ENCODE measurements at places on chromosomes 7 and 10.

DNA sequence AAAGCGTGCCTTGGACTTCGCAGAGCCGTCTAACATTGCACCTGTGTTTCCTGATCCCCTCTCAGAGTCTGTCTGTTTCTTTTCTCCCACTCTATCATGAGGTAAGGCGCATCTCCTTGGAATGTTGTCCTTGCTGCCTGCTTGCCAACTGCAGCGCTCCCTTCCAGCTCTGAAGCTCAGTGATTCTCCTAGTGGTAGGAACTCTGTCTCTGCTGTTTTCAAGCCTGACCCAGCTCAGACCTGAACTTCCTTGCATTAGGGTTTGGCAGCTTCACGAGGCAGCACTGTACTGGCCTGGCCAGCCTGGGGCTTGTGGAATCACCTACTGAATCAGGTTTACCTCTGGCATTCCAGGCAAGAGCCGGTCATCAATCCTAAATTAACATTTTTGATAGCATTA, 123.9 kb downstream of the CREB5 start:
- no peak for DNase-seq

- DNase-seq, result no peak
These were observed 13.2 kb downstream of the TES start for GRCh38 chr7:116223588-116223987.

DNA sequence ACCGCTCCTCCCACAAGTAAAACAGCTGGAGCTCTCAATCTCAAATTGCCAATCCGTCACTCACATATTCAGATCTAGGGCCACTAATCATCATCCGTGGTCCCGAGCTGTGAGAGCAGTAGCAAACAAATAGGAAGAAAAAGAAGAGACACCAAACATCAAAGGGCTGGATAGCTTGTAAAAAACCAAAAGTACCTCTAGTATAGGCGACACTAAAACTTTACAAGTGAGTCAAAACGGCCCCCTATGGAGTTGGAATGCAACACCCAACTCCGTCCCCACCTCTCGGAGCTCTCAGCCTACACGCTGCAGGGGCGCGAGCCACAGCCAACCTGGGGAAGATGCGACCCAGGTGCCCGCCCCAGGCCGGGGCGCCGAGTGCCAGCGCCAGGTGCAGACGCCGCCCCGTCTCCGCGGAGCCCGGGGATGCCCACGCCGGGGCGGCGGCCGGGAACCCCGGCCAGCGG, 581 bp downstream of the FAM3C start:
- peak; percentile 29 for DNase-seq

GRCh38 chr10:46526682-46527038, 29.8 kb downstream of the GPRIN2 start:
- DNase-seq, result no peak

GRCh38 chr10:62907470-62908212, 91.5 kb upstream of the EGR2 start:
- no peak for DNase-seq

DNA sequence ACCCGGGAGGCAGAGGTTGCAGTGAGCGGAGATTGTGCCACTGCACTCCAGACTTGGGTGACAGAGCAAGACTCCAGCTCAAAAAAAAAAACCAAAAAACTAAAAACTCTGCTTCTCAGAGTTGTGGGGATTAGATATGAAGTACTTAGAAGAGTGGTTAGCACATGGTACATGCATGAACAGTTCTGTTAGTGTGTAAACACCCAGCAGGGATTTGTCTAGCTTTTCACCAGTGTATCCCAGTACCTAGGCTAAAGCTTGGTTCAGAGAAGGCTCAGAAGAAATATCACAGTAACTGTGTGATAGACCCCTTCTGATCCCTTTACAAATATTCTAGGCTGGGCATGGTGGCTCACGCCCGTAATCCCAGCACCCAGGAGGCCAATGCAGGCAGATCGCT, 9.5 kb downstream of the PPIA start:
- DNase-seq, result no peak

DNA sequence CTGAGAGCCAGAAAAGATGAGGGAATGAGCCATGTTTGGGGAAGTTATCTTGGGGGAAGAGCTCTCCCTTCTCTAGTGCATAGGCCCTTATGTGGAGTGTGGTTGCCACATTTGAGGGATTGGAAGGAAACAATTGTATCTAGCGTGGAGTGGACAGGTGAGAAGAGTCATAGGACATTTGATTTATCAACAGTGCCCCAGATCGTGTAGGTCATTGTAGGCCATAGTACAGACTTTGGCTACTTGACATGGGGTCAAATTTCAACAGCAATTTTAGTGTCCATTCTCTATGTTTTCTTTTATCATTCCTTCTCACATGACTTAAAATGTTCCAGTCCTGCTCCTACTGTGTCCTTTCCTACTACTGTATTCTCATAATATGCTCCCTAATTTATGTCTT, 1182.8 kb downstream of the SORCS1 start:
- no peak for DNase-seq

GRCh38 chr10:3566627-3567026, 218.4 kb downstream of the KLF6 start:
- DNase-seq, result peak; percentile 37

GRCh38 chr10:70880077-70880534, 8.3 kb downstream of the PCBD1 start:
- peak; percentile 63 for DNase-seq

- DNase-seq, result no peak
These were observed 93.5 kb upstream of the DIP2C start for GRCh38 chr10:782751-783648.

- DNase-seq, result no peak
These were observed 128.0 kb downstream of the USP6NL start for GRCh38 chr10:11483201-11484148.

GRCh38 chr7:767941-768731, 41.1 kb upstream of the PRKAR1B start:
- DNase-seq, result no peak

GRCh38 chr7:148975896-148976295, 52.4 kb downstream of the PDIA4 start:
- DNase-seq, result no peak

DNA sequence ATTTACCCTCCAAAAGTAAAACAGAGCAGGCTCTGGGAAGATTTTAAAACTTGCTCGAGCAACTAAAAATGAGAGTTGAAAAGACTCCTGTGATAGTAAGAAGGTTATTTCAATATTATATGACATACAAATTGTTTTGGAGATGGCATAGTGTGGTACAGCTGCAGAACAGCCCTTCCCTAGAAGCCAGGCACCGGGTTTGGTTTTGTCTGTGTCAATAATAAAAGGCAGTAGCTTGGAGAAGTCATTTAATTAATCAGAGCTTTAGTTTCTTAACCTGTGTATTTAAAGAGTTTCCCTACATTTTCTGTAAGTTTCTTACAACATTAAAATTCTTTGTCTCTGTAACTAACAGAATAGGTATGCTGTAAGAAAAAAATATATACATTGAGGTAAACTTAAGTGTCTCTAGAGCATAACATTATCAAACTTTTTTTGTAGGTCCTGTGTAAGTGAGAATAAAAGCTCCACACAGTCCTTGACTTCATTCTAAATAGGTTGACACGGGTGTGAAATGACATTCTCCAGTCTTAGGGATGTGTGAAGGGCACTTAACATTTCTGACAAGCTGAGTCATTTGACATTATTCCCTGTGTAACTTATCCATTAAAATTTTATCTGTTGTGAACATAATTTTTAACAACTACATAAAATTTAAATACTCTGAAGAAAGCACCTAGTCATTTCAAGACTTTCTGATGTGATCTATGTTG, 425.0 kb upstream of the ETV1 start:
- no peak for DNase-seq

GRCh38 chr7:101442426-101443070, 79.9 kb downstream of the COL26A1 start:
- DNase-seq, result no peak

DNA sequence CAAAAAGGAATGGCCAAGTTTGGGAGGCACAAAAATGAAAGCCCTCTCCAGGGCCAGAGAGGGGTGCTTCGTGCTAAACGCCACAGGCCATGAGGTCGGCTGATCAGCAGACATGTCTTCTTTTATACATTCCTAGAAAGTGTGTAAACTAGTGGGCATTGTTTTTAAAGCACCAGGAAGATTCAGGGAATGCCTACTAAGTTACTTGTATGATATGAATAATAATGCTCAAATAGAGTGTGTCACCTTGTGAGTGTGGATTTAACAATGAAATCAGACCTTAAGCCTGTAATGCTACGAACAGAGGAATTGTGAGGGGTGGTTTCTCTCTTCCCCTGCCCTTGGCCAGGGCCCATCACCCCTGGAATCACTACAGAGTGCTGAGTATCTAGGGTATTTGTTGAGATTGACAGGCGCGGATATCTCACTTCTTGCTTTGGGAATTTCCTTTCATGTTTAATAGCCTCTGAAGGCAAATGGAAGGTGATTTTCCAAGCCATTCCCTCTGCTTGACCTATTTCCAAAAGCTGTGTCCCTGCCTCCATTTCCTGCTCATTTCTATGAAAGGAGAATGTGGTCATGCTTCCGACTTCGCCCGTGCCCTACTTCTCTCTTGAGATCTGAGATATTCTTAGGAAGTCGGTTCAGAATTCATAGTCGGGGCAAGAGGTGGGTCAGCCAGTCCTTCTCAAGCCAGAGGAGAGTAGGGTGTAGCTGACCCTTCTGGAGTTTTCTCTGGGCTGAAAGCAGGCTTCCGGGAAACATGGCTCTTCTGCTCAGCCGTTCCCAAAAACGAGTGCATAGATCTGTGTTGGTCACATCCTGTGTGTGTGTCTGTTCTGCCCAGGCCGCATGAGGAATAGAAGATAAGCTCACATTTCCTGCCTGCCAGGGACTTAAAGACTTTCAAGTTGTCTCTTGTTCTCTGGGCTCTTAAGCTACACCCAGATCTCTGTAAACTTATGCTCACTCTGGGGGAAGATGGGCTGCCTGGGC, 167.8 kb upstream of the ITGB1 start:
- DNase-seq, result peak; percentile 88

DNA sequence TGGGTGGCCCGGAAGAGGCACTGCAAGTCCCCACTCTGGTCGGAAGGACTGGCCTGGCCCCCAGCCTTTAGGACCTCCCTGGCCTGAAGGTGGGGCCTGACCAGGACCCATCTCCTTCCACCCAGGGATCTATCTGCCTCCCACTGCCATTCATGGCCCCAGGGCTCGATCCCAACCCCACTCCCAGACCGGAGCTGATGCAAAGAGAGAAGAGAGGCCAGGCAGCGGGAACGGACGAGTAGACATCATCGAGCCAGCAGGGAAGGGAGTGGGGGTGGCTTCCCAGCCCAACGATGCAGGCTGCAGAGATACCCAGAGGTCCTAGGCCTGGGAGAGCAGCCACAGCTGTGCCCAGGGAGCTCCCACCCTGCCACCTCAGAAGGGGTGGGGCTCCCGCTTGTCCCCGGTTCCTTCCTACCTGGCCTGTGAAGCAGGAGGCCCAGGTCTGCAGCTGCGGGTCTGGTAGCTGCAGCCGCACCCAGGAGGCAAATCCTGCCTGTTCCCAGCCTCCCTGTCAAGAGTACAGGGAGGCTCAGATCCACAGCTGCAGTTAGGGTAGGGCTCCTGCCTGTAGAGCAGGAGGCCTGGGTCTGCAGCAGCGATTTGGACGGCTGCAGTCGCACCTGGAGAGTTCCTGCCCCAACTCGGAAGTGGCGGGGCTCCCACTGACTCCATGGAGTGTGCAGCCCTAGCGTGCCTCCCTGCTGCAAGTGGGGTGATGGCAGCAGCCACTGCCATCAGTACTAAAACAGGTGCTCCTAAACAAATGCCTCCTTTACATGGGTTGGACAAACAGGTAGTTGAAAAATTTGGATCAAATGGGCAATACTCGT, 1151.0 kb upstream of the PHF14 start:
- DNase-seq, result no peak

- DNase-seq, result no peak
These were observed 40.4 kb upstream of the TMEM229A start for GRCh38 chr7:124073310-124073645.

DNA sequence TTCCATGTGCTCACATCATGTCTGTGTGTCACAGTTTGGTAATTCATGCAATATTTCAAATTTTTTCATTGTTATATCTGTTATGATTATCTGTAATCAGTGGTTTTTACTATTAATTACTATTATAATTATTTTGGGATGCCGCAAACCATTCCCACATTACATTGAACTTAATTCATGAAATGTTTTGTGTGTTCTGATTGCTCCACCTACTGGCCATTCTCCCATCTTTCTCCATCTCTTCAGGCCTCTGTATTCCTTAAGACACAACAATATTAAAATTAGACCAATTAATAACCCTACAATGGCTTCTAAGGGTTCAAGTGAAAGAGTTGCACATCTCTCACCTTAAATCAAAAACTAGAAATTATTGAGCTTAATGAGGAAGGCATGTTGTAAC, 398.5 kb downstream of the PCDH15 start:
- DNase-seq, result no peak

GRCh38 chr7:130966246-130967009, 232.4 kb upstream of the KLF14 start:
- DNase-seq, result no peak

GRCh38 chr10:3676564-3676963, 108.4 kb downstream of the KLF6 start:
- no peak for DNase-seq

DNA sequence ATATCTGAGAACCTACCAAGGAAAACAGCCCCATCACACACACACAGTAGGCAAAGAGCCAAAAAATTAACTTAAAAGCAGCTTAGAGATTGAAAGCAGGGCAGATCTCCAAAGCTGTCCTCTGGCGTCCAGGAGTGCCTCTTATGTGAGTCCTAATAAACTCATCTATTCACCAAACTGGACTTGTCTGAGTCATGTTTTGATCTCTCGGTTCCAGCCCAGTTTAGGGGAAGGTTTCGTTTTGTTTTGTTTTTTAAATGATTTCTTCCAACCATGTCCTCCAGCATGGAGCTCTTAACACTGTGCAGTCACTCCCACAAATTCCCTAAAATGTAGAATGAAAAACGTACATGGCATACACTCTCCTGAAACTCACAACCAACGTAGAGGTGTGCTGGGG, 6.7 kb upstream of the PRSS37 start:
- no peak for DNase-seq

GRCh38 chr10:11563936-11564335, 47.5 kb downstream of the USP6NL start:
- DNase-seq, result no peak

- no peak for DNase-seq
These were observed 52.7 kb downstream of the HIPK2 start for GRCh38 chr7:139725077-139725476.

- no peak for DNase-seq
These were observed 60.1 kb upstream of the ELN start for GRCh38 chr7:73967832-73968290.

- DNase-seq, result no peak
These were observed 132.2 kb downstream of the VIPR2 start for GRCh38 chr7:159012353-159013069.

GRCh38 chr10:71371750-71372166, 25.0 kb upstream of the CDH23 start:
- no peak for DNase-seq

All from T-helper 1 cell (primary cell).